ENCODE measurements at places on chromosomes 13 and 19. TPM values are rescaled to one million over a fixed set of nuclear protein-coding genes. Genes with fewer than 3 reads are reported as not detected.

Gene GRK1
- total RNA-seq = not detected

Gene GIPC3
- 0.66 TPM for total RNA-seq

Gene FAM216B
- total RNA-seq = not detected

Gene ANGPTL8
- 2.8 TPM for total RNA-seq

Gene LILRB2
- total RNA-seq = 9.3 TPM

Measured in subcutaneous adipose tissue (tissue), 4 donors.